Activated naive CD4-positive, alpha-beta T cell (primary cell): ENCODE measurements at places on chromosomes 13 and 19.

DNA sequence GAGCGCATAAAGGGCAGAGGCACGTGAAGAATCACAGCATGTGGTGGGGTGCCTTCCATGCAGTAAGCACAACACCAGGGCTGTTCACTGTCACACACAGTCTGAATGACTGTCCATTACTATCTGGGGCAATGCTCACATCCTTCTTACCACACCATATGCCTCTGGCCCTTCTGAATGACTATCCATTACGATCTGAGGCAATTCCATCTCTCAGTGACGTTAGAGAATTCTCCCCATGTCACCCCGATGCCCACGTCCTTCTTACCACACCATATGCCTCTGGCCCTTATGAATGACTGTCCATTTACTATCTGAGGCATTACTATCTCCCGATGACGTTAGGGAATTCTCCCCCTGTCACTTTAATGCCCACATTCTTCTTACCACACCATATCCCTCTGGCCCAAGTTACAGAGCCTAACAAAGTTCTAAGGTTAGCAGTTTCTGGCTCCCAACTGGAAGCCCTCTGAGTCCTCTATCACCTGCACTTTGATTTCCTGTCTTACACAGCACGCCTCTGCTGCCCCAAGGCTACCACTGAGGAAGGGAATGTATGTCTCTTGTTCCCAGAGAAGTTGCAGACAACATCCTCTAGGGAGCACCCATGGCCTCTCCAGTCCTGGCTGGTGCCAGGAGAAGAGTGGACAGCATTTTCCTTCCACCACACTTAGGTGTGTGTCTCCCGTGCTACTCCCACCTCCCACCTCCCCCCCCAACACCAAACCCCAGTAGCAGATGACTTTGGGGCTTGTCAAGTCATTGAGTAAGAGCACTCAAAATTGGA lies 154.8 kb downstream of the COG6 start:
- no peak for DNase-seq

DNA sequence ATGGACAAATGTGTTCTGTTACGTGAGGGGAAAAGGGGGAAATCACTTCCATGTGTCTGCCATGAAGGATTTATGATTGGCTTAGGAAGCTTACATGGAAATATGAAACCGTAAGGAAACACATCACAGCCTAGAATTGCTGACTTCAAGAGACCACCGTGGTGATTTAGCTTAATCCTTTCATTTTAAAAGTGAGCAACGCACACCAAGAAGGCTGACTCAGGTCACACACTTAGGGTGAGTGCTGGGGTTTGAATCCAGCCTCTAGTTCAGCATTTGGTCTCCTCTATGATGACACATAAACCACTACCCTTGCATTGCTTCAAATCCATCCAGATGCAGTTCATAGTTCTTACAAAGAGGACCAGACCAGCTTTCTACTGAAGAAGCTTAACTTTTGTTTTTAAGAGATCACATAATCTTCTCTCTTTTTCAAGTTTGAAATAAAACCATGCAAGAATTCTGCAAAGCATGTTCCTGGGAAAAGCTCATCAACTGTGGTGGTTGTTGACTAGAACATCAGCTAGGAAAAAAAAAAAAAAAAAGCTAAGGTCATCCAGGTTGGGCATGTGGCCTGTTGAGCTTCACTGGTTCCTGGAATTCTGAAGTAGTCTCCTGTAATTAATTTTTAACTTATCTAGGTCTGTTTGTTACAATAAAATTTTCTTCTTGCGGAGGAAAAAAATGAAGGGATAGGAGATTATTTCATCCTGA lies 60.2 kb upstream of the KL start:
- no peak for DNase-seq

GRCh38 chr19:39599116-39599515 lies 3.2 kb upstream of the LGALS13 start:
- DNase-seq = no peak

DNA sequence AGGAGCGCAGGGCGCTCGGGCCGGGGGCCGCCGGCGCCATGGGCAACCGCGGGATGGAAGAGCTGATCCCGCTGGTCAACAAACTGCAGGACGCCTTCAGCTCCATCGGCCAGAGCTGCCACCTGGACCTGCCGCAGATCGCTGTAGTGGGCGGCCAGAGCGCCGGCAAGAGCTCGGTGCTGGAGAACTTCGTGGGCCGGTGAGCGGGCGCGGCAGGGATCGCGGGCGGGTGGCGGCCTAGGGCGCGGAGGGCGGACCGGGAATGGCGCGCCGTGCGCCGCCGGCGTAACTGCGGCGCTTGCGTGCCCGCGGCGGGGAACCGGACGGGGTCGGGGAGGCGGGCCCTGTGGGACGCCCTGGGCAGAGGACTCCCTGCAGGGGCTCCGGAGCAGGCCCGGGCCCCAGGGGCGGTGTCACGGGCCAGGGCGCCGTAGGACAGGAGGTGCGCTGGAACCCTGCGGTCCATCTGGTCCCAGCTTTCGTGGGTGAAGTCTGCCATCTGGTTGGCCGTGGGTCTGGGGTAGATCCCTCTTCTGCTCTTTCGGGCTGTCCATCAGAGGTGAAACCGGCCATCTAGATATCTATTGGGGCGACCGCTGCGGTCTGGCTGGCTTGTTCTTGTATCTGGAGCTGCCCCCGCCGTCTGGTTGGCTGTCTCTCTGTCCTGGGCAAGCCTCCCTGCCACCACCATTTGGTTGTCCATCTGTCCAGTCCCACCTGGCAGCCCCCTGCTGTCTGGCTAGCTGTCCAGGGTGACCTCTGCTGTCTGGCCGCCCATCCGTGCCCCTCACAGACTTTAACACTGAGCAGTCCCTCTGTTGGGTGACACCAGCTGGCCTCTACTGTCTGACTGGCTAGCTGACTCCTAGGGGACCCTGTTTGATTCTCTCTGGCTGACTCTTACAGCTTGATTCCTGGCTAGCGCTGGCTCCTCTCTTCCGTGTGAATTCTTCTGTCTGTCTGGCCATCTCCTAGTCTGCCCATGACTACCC lies 622 bp downstream of the DNM2 start:
- peak; percentile 11 for DNase-seq

GRCh38 chr13:99980201-99980823 lies 1.3 kb upstream of the ZIC2 start:
- DNase-seq = peak; percentile 51

DNA sequence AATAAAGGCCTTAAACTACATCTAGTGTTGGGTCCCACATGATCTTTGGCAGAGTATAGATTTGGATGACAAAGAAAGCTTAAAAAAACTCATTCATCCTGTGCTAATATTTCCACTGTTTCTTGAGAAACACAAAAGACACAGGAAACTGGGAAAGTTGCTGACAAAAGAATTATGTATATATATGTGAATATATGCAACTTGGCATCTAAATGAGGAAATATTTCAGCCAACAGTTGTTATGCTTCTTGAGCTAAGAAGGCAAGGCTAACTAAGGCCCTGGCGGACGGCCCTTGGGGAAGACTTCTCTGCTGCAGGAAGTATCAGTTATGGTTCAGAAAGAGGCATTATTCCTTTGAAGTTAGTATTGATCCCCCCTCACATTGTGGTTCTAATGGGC lies 491.8 kb downstream of the DIAPH3 start:
- no peak for DNase-seq

GRCh38 chr13:102392481-102393209 lies 9.2 kb downstream of the FGF14 start:
- no peak for DNase-seq

DNA sequence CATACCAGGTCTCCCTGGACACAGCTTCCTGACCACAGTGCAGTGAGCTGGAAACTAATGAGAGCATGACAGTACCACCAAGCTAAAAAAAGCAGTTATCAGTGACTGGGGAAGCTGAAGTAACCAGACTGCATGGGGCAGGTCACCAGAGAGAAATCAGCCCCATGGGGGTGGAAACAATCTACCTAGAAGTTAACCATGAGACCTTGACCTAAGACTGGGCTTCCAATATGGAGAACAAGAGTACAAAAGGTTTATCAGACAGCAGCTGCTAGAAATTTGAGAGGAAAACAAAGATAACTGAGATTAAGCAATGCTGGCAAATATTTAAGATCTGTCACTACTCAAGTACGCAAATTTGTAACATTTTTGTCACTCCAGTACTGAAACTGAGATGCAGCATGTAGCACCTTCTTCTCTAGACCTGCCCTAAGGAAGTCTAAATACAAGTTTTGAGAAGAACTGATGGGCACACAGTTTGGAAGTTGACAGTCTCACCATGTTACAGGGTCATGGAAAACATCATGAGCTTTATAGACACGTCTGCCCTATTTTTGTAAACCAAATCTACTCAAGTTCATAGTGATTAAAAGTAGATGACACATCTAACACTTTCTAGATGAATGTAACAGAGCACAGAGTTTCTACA lies 2641.8 kb upstream of the PCDH20 start:
- no peak for DNase-seq

DNA sequence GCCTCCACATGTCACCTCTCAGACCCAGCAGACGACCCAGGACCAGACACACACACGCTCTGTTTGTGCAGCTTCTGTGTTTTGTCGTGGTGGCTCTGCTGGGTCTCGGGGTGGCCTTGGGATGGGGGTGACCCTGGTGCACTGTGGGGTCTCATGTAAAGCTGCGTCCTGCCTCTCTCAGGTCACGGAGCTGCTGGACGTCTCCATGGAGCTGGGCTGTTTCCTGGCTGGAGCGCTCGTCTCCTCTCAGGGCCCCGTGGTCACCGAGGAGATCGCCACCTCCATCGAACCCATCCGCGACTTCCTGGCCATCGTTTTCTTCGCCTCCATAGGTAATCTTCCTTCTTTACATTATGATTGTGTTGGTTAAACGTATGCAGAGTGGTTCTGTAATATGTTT lies 45.4 kb upstream of the TFDP1 start:
- DNase-seq = no peak

GRCh38 chr19:46298479-46299003 lies 1.7 kb downstream of the HIF3A start:
- no peak for DNase-seq

DNA sequence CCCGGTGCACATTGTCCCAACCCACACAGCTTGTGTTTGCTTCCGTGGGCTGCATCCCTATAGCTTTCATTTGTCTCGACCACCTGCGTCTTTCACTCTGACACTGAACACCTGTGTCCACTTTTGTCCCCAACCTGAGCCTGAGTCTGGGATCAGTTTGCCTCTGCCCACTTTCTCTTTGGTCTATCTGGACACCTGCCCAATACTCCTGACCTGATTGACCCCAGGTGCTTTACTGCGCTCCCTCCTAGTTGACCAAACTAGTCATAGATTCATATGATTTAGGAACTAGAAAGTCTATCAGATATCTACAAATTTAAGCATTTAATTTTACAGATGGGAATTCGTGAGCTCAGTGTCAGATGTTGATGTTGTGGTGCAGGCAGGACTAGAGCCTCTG lies 209.9 kb downstream of the DCT start:
- no peak for DNase-seq

DNA sequence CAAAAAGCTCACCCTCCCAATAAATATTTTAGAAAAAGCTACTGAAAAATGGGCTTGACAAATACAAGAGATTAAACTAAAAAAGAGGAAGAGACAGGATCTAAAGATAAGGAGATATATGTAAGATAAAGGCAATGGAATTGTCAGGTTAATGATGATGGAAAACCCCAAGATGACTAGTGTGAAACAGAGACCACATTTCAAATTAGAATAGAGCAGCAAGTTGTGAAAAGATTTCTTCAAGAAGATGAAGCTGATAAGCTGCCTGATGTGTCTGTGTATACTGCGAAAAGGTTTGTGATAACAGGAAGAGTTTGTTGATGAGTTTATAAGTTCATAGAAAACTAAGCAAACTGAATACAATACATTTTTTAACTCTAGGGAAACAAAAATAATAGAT lies 840.1 kb upstream of the SLITRK5 start:
- no peak for DNase-seq

DNA sequence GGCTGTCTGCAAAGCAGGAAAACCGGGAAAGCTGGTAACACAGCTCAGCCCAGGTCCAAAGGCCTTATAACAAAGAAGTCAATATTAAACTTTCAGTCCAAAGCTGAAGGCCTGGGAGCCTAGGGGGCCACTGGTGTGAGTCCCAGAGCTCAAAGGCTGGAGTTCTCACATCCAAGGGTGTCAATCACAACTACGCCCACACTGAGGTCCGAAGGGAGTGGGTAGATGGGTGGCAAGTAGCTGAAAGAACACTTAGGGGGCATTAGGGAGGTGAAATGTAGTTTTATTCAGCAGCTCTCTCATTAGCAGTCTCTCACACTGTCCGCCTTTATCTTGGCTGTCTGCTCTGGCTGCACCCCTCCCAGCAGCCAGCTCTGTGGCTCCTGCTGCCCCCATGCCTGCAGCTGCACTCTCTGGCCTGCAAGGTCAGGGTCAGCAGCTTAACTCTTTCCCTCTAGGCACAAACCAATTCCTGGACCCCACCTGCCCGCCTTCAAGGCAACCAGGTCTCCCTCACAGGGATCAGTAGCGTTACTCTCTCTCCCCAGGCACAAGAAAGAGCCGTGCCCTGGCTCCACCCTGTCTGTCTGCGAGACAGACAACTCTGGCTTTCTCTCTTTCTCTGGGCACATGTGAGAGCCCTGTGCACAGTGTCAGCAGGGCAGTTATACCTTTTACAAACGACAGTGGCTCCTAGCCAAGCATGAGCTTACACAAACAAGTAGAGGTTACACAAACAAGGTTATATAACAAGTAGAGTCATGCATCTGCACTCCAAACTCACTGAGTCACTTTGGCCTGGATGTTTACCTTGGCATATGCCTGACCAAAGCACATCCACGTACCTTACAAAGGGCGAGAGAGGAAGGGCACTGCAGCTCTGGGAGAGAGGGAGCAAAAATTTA lies 249.4 kb upstream of the PCDH20 start:
- DNase-seq = no peak

- DNase-seq = no peak
Measured at GRCh38 chr13:100675661-100676129, 1.1 kb upstream of the TMTC4 start.

- no peak for DNase-seq
Measured at GRCh38 chr19:7781157-7781556, 18.1 kb downstream of the CLEC4M start.

GRCh38 chr13:59364641-59365085 lies 799.1 kb downstream of the DIAPH3 start:
- no peak for DNase-seq

- no peak for DNase-seq
Measured at GRCh38 chr13:22126433-22127021, 455.7 kb downstream of the FGF9 start.

- DNase-seq = no peak
Measured at GRCh38 chr19:11506967-11507366, 1.3 kb upstream of the ZNF653 start.

DNA sequence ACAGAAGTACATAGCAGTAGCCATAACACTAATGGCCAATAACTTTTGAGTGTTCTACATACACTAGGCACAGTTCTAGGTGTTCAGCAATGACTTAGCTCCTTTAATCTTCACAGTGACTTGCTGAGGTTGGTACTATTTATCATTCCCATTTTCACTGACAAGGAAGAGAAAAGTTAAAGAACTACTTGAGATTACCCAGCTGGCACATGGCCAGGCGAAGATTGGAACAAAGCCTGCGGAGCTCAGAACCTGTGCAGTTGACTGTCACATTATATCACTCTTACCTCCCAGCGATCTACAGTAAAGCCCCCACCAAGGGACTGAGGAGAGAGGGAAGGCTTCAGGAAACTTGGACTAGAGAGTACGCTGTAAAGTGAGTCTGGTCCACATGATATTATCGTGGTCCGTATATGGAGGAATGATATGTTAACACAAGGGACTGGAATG lies 42.4 kb upstream of the WDFY2 start:
- DNase-seq = no peak

- DNase-seq = no peak
Measured at GRCh38 chr13:95862408-95862807, 185.5 kb downstream of the DNAJC3 start.

GRCh38 chr19:18763674-18764590 lies 27.2 kb downstream of the COMP start:
- no peak for DNase-seq

GRCh38 chr13:95723438-95723837 lies 46.5 kb downstream of the DNAJC3 start:
- DNase-seq = no peak
